ENCODE measurements at places on chromosomes 5 and 9. TPM values are rescaled to one million over a fixed set of nuclear protein-coding genes. Genes with fewer than 3 reads are reported as not detected.

DNA sequence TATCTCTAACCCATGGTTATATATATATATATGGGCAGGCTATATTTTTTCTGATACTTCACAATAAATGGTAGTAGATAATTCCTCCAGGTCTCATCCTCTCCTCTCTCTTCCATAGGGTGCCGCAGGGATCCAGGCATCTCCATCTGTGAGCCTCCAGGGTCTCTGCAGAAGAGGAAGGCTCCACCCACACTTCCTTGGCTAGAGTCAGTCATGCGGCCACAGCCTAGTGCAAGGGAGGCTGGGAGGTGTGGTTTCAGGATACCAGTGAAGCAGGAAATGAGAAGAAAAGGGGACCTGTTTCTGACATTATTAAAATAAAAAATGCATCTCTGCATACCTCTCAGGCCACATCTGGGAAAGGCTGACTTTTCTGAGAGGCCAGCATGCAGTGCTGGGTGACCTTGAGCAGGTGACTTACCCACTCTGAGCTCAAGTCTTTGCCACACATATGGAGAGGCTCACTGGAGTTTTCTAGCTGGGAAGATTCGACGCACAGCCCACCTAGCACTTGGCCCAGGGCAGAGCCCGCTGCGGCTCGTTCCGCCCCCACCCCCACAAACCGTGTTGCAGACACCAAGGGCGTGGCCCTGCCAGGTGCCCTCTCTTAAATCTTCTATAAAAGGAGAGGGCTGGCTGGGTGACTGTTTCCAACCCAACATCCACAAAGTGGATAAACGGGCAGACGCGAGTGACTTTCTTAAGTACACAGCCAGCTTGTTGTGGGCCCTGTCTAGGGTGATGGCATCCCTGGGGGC lies 47.9 kb downstream of the OLFM1 start:
- H3K27me3 ChIP-seq, result peaks cover 36% of the 10 kb centered on the region
- no peak overlapping the region for H3K4me3 ChIP-seq
- H3K36me3 ChIP-seq, result no peaks in the 10 kb centered on the region

DNA sequence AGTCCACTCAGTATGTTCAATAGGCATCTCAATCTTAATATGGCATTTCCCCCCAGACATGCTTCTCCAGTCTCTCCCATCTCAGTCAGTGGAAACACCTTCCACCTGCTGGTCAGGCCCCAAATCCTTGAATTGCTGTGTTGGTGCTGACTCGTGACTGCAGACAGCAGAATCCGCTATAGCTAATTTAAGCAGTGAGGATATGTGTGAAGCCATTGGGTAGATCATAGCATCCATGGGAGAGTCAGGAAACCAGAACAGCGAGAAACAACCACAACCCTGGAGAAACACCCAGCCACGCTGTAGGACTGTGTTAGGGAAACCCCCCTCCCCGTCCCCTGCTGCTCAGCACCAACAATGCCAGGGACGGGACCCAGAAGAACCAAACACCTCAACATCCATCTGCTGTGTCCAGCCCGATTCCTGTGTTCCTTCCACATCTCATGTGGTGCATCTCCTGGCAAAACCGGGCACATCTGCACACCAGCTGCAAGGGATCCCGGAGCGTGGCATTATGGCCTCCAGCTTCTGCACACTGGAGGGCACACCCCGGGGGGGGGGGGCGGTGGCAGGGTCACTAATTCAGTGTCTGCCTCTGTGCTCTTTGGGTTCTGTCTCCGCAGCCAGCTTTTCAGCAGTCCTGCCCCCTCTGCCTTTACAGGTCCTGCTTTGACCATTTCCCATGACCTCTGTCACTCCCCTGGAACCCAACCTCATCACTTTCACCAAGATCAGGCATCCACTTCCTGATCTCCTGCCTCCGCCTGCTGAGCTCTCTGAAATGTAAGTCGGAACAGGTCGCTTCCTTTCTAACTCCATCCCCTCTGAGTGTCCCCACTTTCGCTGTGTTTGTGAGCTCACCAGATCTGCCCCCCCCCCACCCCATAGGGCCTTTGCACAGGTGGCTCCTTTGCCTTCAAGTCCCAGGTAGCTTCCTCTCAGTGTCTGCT lies 2.4 kb upstream of the PLEKHG4B start:
- DNase-seq, result no peak
- peaks cover 4% of the 10 kb centered on the region for H3K27me3 ChIP-seq
- H3K27ac ChIP-seq, result no peak overlapping the region
- H3K36me3 ChIP-seq, result no peaks in the 10 kb centered on the region
- H3K4me3 ChIP-seq, result no peak overlapping the region

GRCh38 chr5:142820447-142820846 lies 50.3 kb downstream of the ARHGAP26 start:
- H3K27ac ChIP-seq, result no peak overlapping the region
- no peaks in the 10 kb centered on the region for H3K36me3 ChIP-seq
- no peak overlapping the region for H3K4me3 ChIP-seq
- H3K4me1 ChIP-seq, result peaks cover 21% of the 10 kb centered on the region

DNA sequence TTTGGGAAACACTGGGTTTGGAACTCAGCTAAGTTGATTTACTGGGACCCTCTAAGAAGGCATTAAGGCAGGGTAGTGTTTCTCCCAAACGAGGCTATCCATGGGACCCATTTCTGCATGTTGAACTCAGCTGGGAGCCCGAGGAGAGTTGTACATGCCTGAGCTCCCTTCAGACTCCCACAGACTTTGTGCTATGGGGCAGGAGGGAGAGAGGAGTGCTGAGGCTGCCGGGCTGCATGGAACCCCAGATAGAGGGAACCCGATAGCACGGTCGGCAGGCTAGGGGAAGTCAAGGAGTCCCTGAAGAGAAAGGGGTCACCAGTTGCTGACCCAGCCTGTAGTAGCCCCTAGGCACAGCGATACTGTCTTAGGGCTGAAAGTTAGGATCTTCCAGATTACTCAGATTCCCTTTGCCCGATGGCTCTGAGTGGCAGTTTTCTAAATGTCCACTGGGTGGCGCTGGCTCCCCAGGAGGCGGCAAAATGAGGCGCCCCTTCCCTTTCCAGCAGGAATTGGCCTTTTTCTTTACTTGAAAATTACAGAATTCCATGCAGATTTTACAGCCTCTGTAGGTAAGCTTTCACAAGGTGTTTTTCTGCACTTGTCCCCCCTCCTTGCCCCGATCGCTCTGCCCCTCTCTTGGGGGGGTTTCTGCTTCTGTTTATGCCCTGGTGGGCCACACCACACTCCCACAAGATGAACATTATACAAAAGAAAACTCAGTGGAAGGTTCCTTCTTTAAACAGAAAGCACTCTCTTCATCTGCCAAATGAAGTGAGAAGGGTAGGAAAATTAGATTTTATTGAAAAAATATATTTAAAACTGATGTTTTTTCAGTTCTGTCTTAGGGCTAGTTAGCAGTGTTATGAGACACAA lies 17.8 kb downstream of the NANS start:
- no peaks in the 10 kb centered on the region for H3K27me3 ChIP-seq
- peak overlapping the region; percentile 83 for H3K27ac ChIP-seq
- DNase-seq, result no peak
- peaks cover 3% of the 10 kb centered on the region for H3K36me3 ChIP-seq

- no peaks in the 10 kb centered on the region for H3K27me3 ChIP-seq
- H3K4me3 ChIP-seq, result no peak overlapping the region
- H3K36me3 ChIP-seq, result no peaks in the 10 kb centered on the region
- H3K4me1 ChIP-seq, result no peaks in the 10 kb centered on the region
Measured at GRCh38 chr5:74679966-74680365, 5.1 kb upstream of the HEXB start.

The CCDC112 gene
- total RNA-seq, result 4.7 TPM

DNA sequence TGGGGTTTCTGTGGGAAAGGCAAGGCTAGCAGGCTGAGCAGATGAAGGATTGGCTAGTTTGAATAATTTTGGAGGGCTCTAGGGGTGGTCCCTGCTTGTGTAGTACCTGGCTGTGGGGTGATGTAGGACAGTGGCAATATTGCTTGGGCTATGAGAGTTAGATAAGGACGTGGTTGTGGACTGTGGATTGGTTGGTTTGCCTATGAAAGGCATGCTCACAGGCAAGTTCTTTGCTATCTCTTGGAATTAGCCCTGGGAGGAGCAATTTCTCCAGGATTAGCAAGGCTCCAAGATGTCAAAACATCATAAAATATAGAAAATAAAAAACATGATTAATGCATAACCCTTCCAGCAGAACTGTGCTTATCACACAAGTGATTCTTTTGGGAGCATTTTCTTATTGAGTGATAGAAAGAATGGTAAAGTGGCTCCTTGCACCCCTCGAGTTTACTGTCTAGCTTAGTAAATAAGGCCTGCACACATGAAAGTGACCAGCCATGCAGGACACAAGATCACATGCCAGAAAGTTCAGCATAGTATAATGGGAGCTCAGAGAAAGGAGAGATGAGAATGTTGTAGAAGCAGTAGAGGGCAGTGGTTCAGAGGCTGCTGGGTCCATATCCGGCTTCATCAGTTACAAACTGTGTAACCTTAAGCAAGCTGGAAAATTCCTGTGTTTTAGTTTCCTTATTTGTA lies 13.8 kb downstream of the AOPEP start:
- H3K27ac ChIP-seq, result no peak overlapping the region
- no peak overlapping the region for H3K4me3 ChIP-seq
- no peaks in the 10 kb centered on the region for H3K27me3 ChIP-seq
- no peaks in the 10 kb centered on the region for H3K4me1 ChIP-seq
- no peaks in the 10 kb centered on the region for H3K36me3 ChIP-seq
- DNase-seq, result no peak

DNA sequence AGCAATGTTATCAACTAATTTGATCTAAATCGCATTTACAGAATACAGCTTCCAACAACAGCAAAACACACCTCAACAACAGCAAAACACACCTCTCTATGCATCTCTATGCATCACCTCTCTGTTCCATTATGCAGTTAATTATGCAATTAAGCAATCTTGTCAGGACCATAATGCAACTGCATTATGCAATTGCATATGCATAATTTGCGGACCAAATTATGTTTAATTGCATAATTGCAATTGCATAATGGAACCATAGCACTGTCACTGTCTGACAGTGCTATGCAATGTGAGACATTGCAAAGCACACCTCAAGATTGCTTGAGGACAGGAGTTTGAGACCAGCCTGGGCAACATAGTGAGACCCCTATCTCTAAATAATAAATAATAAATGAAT lies 80.4 kb upstream of the PRSS3 start:
- H3K27ac ChIP-seq, result no peak overlapping the region
- no peak for DNase-seq
- H3K36me3 ChIP-seq, result no peaks in the 10 kb centered on the region
- no peaks in the 10 kb centered on the region for H3K4me1 ChIP-seq

GRCh38 chr5:127612441-127613141 lies 36.3 kb upstream of the CTXN3 start:
- H3K4me3 ChIP-seq, result no peak overlapping the region
- no peak overlapping the region for H3K27ac ChIP-seq
- H3K4me1 ChIP-seq, result no peaks in the 10 kb centered on the region
- no peak for DNase-seq
- no peaks in the 10 kb centered on the region for H3K36me3 ChIP-seq
- no peaks in the 10 kb centered on the region for H3K27me3 ChIP-seq

The GRM6 gene
- not detected for total RNA-seq

DNA sequence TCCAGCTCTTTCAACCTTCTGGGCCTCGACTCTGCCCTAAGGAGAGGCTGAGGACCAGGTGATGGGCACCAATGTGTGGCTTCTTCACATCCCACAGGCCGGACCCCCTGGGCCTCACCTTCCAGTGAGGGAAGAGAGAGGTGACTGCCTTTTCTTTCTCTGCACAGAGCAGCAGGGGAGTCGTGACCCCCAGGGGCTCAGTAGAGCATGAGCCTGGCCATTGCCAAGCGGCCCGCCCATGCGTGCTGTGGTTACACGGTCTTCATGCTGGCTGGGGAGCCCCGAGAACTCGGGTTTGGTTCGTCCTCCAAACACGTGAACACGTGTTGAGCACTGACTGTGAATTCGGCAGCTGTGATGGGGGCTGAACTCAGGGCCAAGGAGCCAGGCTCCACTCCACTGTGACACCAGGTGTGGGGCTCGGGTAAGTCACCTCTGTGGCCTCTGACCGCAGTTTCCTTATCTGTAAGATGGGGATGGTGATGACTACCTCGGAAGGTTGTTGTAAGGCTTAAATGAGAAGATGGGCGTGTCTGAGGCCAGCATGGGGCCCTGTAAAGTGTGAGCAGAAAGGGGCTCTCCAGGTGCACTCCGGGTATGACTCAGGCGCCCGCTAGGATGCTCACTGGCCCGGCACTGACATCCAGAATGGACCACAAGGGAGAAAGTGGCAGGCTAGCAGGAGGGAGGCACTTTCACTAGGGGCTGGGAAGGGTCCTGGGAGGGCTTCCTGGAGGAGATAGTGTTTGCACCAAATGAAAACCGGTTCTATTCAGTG lies 13.4 kb upstream of the GRHPR start:
- no peak overlapping the region for H3K27ac ChIP-seq
- peak; percentile 56 for DNase-seq
- H3K4me1 ChIP-seq, result peaks cover 11% of the 10 kb centered on the region
- H3K4me3 ChIP-seq, result no peak overlapping the region
- no peaks in the 10 kb centered on the region for H3K27me3 ChIP-seq

The SPINK7 gene
- total RNA-seq, result 321 TPM

The EGFL7 gene
- total RNA-seq, result 5.2 TPM

The TGFBI gene
- total RNA-seq, result 9.2 TPM

The OSMR gene
- total RNA-seq, result 19.1 TPM

The IQGAP2 gene
- total RNA-seq, result 16.6 TPM

GRCh38 chr5:142239394-142240159 lies 85.2 kb downstream of the SPRY4 start:
- no peak overlapping the region for H3K4me3 ChIP-seq
- no peaks in the 10 kb centered on the region for H3K4me1 ChIP-seq
- H3K36me3 ChIP-seq, result no peaks in the 10 kb centered on the region
